ENCODE measurements at places on chromosomes 2 and 18.

- no peak for DNase-seq
These were observed 3.5 kb downstream of the DNPEP start for GRCh38 chr2:219384083-219384713.

DNA sequence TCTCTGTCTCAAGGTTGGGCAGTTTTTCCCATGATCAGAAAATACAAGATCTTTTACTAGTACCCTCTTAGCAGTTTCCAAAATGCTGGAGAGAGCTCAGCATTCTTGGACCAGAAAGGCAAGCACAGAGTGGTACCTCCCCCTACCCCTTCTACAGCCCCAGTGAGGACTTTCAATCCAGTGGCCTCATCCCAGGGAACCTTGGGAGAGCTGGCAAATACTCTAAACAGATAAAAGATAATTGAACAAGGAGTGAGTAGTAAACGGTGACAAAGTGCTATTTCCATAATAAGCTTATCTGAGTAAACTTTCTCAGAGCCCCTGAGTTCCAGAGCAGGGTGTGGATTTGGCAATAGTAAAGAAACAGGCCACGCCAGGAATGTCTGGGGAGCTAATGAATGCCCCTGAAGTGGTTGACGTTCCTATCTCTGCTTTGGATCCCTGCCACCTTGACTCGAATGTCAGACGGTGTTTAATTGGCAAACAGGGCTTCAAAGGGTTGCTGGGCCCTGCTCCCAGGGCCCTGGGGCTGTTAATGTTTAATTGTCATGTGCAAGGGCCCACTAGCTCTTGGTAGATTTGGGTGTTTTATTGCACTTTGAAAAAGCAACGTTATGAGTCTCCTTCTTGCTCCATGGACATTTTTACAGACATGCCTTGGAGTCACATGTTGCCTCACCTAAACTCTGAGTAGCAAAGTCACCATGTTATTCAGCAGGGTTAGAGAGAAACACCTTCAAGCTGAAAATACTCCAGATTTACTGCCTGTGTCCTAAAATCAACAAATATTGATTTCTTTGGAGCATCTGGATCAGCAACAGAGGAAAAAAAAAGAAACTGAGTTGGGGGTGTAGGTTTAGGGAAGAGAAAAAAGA, 239.9 kb downstream of the CYRIA start:
- DNase-seq = no peak

GRCh38 chr2:146701183-146701582, 1143.6 kb upstream of the ACVR2A start:
- no peak for DNase-seq

- DNase-seq = no peak
These were observed 91.7 kb upstream of the TFCP2L1 start for GRCh38 chr2:121376535-121377250.

DNA sequence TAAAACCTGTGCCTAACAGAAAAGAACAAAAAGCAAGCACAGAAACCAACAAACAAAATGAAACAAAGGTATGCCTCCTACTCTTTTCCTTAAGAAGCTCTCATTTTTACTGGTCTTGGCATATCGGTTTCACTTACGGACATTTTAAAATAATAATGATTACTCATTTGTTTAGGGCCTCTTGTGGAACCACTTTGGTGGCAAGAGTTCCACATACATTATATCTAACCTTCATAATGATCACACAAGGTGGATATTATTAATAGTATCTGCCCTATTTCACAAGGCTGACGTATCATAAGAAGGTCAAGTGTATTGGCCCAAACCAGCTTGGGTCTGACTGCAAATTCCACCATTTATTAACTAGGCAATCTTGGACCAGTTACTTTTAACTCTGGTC, 304.7 kb downstream of the TCF4 start:
- no peak for DNase-seq

DNA sequence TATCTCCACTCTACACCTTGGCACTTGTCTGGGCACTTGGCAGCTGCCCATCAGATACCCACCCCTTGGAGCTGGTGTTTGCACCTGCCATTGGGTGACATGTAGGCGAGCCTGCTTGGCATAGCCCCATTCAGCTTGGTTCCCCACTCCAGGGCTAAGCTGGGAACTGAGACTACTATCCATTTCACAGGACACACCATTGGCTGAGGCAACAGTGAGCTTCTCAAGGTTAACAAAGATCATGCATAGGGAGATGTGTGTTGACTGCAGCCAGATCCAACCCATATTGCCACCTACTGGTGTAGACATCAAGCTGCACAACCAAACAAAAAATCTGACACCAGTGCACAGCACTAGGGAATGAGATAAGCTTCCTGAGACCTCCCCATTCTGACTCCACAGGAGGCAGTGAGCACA, 1389.8 kb upstream of the TMEFF2 start:
- peak; percentile 52 for DNase-seq

DNA sequence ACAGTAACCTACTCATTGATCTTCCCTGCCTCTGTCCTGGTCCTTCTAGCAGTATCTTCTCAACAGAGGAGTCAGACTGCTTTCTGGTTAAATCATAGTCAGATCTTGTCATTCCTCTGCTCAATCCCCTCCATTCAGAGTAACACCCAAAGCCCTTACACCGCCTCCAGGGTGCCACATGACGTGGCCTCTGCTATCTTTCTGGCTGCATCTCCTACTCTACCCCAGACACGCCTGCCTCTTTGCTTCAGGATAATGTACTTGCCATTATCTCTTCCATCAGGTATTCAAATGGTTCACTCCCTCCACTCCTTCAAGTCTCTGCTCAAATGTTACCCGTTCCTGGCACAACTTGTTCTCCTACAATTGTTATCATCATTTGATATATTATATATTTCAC, 36.3 kb upstream of the ACVR2A start:
- DNase-seq = no peak

DNA sequence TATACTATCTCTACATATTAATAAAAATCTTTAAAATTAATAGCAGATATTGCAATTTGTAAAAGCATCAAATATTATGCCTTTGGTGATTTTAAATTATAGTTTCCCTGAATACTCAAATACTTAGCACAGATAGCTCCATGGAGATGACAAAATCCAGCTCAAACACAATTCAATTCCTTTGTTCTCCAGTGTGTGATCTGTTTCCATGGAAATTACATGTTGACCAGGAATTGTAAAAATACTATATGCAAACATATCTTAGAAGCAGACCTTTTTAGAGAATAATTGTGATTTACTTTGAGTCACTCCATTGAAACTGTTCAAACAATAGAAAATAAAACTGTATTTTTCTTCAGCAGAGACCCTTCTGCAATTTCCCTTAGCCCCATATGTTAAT, 68.3 kb downstream of the FAM161A start:
- DNase-seq = no peak

- DNase-seq = no peak
These were observed 93.5 kb downstream of the POLR1A start for GRCh38 chr2:86012007-86012712.

DNA sequence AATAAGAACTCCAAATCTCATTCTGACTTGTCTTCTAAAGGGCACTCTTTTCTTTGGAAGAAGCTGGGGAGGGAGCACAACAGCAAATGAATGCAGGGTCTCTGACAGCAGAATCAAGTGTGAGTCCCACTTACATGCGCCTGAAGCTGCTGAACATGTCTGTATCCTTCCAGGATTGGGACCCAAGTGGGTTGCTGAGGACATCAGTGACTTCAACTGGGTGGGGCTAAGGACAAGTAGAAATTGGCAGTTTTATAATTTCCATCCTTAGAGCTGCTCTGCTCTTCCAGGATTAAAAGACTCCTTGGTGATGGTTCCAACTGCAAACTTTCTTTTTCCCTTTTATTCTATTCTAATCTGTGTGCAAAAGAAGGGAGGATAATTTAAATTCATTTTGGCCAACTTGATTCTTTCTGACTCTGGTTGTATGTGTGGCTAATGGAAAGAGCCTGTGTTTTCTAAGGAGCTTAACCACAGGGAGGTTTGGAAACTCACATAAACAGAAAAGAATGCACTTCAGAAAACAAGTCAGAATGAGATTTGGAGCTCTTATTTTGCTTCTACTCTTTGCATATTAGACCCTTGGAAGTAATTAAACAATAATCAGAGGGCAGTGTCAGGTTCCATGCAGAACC, 20.6 kb downstream of the ANTXR1 start:
- DNase-seq = peak; percentile 71

GRCh38 chr2:27099334-27099955, 12.9 kb downstream of the KHK start:
- no peak for DNase-seq

- DNase-seq = no peak
These were observed 61.4 kb downstream of the QPCT start for GRCh38 chr2:37405781-37406180.

- DNase-seq = no peak
These were observed 369.1 kb downstream of the ZNF521 start for GRCh38 chr18:24982831-24983230.

- no peak for DNase-seq
These were observed 62.9 kb downstream of the MIB1 start for GRCh38 chr18:21803495-21803894.

Data from astrocyte of the spinal cord (primary cell).